Globus pallidus (tissue), 1 donor: ENCODE measurements at places on chromosomes 3 and 15.
A peak's percentile ranks its signal among the peaks of the same experiment; 100 is the strongest.

DNA sequence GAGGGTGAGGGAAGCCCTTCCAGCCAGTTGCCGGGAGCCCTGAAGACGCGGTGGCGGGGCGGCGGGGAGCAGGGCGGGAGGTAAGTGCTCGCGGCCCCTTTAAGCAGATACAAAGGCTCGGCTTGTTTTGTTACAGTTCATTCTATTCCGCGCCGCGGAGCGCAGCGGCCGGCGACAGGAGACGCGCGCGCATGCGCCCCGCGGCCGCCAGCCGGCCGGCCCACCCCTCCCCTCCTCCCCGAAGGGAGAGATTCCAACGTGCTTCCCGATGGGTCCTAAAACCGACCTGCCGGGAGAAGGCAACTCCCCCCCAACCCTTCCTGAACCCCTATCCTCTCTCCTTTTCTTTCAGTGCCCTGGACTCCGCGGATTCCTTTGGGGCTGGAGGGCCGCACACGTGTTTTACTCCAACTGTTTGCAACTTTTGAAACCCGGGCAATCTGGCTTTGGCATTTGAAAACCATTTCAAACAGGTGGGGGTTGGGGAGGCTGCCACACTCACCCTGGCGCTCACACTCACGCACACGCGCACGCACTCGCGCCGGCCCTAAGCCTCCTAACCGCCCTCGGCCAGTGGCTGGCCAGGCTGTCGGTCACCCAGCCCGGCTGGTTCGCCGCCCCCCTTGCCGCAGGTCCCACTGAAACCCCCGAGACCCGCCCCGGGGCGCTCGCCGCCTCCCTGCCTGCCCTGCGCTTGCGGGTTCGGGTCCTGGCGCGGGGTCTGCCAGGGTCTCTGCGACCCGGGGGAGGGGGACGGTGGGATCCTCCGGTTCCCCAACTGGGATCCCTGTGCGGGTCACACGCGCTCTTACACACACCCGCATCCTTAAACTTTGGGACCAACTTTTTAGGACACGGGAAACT, at the start of gene MAGI1:
Gene MAGI1, minus strand, starts transcription at position 193 of the 864 bp plus-strand sequence. CDS start 610 bp downstream, outside the sequence.
- DNase-seq, result peak; percentile 94

GRCh38 chr3:110246796-110247376, 824.7 kb upstream of the NECTIN3 start:
- DNase-seq, result no peak

- DNase-seq, result peak; percentile 23
Measured at GRCh38 chr15:58475573-58476524, 44.1 kb downstream of the LIPC start.

GRCh38 chr3:181727341-181728032, 15.8 kb downstream of the SOX2 start:
- DNase-seq, result peak; percentile 63

GRCh38 chr15:66369773-66370651, 13.5 kb upstream of the TIPIN start:
- DNase-seq, result no peak

DNA sequence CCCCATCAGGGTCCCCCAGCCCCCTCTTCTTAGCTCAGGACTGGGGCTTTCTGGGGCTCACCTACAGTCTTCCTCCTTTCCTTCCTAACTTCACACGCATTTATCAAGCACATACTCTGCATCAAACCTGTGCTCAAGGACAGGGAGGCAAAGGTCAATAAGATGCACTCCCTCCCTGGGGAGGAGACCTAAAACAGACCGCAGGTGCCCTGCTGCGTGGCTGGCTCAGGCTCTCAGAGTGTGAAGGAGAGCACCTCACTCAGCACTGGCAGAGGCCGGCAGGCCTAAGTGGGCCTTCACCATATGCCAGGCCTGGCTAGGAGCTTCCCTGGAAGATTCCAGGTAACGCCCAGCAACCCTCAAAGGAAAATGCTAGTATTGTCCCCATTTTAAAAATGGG, 16.5 kb downstream of the LIPC start:
- DNase-seq, result no peak

GRCh38 chr3:47865192-47865591, 62.3 kb downstream of the DHX30 start:
- no peak for DNase-seq

DNA sequence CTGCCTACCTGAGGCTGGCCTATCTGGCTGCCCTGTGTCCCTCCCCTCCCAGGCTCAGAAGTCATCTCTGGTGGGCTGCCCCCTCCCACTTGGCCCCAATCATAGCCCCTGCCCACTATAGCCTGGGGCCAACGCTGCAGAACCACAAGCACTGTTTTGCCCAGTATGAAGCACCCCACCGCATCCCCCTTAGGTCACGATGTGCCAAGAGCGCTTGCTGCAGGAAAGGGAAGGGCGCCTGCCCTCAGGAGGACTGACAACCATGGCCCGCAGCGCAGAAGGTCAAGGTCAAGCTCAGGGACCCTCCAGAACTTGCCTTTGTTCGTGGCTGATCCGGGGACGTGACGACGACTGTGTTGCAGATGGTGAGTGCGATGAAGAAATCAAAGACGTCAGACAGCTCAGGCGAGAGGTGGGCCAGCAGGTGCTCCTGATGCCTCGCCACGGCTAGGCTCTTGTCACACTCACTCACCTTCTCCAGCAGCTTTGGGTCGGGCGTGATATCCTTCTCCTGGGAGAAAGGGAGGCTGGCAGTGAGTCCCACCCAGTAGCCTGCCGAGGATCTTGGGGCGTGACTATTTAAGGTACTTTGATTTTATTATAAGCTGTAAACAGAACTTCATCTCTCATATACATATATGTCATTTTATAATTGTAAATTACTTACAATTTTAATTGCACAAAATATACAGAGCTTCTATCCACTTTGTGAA, 146.6 kb downstream of the ATP10A start:
- DNase-seq, result no peak

GRCh38 chr3:64796607-64797399, 109.0 kb upstream of the ADAMTS9 start:
- DNase-seq, result no peak

DNA sequence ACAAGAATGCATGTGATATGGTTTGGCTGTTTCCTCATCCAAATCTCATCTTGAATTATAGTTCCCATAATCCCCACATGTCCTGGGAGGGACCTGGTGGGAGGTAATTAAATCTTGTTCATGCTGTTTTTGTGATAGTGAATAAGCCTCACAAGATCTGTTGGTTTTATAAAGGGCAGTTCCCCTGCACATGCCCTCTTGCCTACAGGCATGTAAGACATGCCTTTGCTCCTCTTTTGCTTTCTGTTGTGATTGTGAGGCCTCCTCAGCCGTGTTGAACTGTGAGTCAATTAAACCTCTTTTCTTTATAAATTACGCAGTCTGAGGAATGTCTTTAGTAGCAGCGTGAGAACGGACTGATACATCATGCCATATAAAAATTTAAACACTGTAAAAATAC, 1537.0 kb downstream of the OTOL1 start:
- no peak for DNase-seq

- peak; percentile 26 for DNase-seq
Measured at GRCh38 chr15:71114887-71115566, at the start of gene THSD4. Gene THSD4 (plus strand): TSS chr15:71115471.
